Activated CD4-positive, alpha-beta T cell treated with anti-CD3 and anti-CD28 coated beads for 4 hours (primary cell): ENCODE measurements at places on chromosomes 12 and 14.

DNA sequence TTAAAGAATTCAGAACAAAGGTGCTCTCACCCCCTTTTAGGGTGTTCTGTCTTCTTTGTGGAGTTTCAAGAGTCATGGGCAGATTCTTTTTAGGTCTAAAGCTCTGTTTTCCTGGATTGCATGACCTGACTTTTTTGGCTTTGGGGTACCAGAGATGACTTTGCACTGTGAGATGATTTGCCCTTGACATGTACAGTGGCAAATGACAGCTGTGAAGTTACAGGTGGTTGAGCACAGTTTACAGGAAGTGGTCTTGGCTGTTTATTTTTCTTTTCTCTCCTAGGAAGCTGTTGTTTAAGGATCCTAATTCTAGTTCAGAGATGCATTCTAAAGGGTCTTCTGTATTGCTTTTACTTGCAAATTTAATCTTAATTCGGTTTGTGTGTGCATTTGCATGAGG lies 83.8 kb upstream of the METAP2 start:
- no peak for DNase-seq

- no peak for DNase-seq
Observed at GRCh38 chr12:121673013-121673511, 3.6 kb upstream of the MORN3 start.

DNA sequence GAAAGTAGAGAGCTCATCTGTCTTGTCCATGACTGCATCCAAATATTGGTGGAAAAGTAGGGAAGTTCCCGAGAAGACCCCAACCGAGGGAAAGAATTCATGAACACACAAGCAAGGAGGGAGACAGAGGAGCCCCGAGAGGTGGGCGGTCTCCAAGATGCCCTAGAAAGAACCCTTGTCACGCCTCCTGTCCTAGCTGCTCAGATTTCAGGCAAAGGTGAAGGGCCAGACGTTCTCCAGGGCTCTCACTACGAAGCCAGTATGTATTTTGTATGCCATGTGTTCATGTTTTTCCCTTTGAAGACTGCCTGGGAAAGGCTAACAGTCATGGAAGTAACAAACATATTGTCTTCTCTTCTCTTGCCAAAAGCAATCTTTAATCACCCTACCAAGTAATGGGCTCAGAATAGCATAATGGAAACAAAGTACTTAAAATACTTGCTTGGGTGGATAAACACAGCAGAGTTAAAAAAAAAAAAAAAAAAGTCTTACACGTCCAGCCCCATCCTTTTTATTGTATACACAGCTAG lies 99.2 kb upstream of the TBX3 start:
- no peak for DNase-seq

- no peak for DNase-seq
Observed at GRCh38 chr14:71686677-71687076, 245.6 kb upstream of the RGS6 start.
